ENCODE measurements at places on chromosomes 11 and 22.

- DNase-seq, result no peak
Observed at GRCh38 chr11:61697764-61698163, 17.6 kb downstream of the DAGLA start.

- DNase-seq, result no peak
Observed at GRCh38 chr11:18065572-18065971, 19.5 kb upstream of the TPH1 start.

DNA sequence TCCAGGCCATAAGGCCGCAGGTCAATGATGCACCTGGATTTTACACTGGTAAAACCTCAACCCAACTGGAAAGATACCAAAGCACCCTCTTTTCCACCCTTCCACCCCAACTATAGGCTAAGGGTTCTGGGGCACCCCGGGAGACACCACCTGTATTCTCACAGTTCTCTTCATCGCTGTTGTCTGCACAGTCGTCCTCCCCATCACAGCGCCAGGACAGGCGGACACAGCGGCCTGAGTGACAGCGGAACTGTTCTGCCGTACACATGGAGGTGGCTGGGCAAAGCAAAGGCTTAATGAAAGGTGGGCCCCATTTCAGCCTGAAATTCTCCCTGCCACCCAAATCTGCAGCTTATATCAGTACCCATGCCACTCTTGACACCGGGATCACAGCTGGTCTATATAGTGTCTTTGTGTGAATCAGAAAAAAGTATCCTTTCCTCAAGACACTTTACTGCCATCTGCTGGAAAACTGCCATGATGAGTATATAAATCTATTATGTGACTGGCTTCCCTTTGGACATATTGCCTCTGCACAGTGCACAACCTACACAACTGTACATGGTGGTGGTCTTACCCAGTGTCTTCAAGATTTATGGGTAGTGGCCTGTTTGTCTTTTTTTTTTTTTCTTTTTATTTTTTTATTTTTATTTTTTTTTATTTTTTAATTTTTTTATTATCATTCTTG is 21.5 kb downstream of the LRP4 start:
- no peak for DNase-seq

DNA sequence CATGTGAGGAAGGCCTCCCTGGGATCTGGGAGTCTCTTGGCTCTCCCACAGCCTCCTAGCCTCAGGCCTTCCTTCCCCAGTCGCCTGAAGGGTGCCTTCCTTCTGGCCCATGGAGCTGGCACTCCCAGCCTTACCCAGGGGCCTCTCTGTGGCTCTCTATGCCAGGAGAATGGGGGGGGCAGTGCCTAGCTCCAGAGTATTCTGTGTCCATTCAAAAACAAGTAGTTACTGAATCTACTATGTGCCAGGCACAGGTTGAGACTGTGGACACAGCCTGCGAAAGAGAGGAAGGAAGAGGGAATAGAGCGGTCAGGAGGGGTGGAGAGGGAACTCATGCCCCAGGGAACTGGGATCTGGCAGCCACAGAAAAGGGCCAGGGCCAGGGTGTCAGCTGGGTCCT is 2.7 kb upstream of the PLA2G3 start:
- DNase-seq, result no peak

DNA sequence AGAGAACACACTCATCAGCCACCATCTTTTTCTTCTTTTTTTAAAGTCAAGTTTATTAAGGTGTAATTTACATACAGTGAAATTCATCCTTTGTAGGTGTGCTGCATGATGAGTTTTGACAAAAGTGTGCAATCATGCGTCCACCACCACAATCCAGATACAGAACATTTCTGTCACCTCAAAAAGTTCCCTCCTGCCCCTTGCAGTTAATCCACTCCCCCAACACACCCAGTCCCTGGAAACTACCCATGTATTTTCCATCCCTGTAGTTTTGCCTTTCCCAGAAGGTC is 126.7 kb downstream of the HIPK3 start:
- no peak for DNase-seq

- no peak for DNase-seq
Observed at GRCh38 chr11:85596886-85597285, 30.3 kb downstream of the DLG2 start.

DNA sequence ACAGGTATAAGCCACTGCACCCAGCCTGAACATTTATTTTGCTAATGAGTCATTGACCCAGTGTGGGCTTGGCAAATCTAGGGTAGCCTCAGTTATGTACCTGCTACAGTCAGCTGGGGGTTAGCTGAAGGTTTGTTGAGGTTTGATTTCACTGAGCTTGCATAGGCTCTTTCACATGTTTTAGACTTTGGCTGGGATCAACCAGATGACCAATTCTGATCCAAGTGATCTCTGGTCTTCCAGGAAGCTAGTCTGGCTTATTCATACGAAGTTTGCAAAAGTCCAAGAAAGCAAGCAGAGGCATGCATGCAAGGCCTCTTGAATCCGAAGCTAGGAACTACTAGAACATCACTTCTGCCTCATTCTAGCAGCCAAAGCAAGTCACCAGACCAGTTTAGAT is 21.0 kb downstream of the SERPING1 start:
- no peak for DNase-seq

DNA sequence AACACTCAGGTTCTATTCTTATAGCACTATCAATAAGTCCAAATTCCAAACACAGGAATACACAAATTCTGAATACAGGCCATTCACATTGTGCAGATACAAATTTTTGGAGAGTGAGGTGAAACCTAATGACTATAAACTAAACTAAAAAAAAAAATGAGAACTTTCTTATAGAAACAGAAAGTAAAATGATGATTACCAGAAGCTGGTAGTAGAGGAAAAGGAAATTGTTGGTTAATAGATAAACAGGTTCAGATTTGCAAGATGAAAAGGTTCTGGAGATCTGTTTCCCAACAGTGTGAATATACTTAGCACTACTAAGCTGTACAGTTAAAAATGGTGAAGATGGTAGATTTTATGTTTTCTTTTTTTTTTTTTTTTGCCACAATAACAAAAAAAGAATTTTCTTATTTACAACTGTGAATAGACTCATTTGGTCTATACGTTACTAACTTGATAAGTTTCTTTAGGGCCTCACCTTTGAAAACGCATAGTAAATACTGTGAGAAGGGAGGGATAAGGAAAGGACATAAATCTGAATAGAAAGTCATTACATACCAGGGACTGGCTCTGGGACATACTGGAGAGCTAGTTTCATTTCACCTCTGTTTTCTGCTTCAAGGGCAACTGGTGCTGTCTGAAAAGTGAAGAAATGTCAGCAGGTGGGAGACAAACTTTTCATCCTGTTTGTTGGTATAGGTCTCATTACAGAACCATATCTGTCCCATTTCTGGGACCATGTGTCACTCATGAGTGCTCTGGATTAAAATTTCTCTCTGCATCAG is 14.2 kb upstream of the CCDC89 start:
- peak; percentile 15 for DNase-seq

DNA sequence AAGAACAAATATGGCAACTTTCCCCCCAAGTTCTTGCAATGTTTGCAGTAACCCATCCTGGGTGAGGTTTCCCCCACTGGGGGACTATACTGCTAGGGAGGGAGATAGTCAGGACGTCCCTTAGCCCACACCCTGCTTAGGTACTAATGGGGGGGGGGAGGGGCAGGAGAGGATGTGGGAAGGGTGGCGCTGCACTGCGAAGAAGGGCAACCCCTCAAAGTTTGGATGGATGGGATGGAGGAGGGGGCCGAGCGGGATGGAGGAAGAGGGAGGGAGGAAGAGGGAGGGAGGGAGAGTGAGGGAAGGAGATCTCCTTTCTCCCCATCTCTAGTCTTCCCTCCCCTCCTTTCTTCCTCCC is 100.6 kb upstream of the HSD17B12 start:
- no peak for DNase-seq

All from B cell (primary cell).